ENCODE measurements at places on chromosomes 2 and 18.

DNA sequence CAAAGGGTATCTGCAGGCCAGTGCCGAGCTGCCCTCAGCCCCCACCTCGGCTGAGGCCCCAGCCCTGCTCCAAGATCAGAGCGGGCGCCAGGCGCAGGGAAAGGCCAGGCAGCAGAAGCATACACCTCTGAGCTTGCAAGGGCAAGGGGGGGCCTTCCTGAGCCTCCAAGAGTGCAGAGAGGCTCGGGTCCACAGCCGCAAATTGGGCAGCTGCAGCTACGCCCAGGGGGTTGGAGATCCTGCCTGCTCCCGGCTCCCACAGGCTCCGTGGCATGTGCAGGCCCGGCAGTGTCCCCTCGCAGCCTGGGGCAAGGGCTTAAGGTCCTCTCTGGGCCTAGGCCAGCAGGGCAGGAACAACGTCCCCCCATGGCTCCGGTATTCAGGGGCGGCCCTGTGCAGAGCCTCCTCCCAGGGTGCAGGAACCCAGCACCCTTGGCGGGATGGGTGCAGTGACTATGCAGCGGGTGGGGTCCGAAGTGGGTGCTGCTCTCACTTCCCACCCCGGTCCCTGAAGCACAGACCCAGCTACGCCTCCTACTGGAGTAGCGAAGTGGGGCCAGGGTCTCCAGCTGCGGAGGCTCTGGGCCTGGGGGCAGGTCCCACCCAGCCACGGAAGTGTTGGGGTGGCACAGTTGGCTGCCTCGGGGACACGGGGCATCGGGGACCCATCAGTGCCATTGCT is 120.2 kb upstream of the TMEFF2 start:
- DNase-seq = no peak

DNA sequence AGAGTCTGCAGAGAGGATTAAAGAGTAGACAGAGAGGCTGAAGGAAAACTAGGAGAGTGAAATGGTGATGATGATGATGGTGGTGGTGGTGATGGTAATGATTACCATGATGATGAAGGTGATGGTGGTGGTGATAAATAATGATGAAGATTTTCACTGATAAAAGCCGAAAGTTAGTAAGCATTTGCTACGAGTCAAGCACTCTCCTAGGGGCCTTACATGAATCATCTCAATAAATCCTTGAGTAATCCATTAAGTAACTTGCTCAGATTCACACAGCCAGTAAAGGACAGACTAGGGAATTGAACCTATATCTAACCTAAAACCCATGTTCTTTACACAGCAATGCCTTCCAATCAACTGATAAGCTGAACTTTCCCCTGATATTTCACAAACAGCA is 106.7 kb upstream of the PGAP1 start:
- DNase-seq = no peak

DNA sequence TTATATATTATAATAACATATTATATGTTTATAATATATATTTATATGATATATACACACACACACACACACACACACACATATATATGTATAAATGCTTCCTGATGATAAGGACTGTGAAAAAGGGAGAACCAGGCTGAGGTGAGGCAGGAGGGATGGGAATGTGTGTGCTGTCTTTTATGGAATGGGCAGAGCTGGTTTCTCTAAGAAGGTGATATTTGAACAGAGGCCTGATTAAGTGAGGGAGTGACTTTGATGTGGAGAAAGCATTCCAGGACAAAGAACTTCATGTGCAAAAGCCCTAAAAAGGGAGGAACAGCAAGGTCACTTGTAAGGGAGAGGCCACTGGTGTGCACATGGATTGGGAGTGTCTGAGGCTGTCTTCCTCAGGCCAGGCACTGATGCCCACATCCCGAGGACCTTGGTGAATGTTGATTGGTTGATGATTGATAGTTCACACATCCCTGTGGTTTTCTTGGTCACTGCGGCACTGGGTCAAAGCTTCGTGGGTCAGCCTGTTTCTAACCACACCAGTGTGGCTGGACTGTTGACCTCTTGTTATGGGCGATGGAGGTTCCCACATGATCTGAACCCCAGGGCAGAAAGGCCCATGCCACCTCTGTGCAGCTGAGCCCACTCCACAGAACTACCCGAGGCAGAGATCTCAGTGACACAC is 196.9 kb downstream of the MYCN start:
- DNase-seq = no peak

- DNase-seq = no peak
Observed at GRCh38 chr2:134020608-134021007, 233.3 kb upstream of the MGAT5 start.

GRCh38 chr2:129861666-129862288 is 117.7 kb upstream of the RAB6C start:
- no peak for DNase-seq

DNA sequence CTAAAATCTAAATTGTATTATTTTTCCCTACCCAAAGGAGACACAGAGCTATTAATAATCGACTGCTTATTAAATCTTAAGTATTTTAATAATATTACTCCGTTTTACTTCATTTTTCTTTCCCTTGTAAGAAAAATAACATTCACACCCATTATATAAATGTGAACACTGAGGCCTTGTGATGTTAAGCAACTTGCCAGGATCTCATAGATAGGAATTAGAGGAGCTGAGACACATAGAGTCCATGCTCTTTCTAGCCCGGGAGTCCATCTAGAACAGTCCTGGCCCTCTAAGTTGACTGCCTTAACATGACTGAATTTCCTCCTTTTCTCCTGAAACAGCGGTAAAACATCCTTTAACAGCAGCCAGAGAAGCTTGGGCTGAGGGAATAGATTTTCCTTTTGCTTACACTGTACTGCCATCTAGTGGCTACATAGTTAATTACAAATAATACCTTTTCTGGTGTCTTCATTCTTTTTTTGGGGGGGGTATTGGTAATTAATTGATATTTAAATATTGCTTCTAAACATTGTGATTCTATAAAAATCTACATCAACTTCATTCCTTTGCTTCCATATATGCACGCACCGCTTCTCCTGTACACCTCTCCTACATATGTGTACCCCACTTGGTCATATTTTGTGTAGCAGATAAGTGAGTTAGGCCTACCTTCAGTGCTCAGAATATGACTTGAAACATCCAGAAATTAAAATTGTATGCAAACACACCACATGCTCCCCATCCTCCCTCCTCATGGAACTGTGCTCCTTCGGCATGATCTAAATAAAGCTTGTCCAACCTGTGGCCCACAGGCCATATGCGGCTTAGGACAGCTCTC is 125.8 kb upstream of the HNMT start:
- peak; percentile 43 for DNase-seq

- no peak for DNase-seq
Observed at GRCh38 chr18:37783771-37784170, 218.2 kb upstream of the CELF4 start.
